ENCODE measurements at places on chromosomes 5 and 9. TPM values are rescaled to one million over a fixed set of nuclear protein-coding genes. Genes with fewer than 3 reads are reported as not detected.

Gene MED7
- total RNA-seq, result 24.2 TPM

Gene PCA3
- 1.2 TPM for total RNA-seq

Gene LIX1
- 5.4 TPM for total RNA-seq

Gene GFPT2
- 38.2 TPM for total RNA-seq

Gene FLT4
- total RNA-seq, result 8.1 TPM

Gene PPP2R2B
- total RNA-seq, result 64.4 TPM

Gene TMEM215
- 0.91 TPM for total RNA-seq

Gene ARID3C
- total RNA-seq, result 0.45 TPM

Gene HTR4
- 0.54 TPM for total RNA-seq

Gene NR5A1
- not detected for total RNA-seq

Gene BARHL1
- 19.3 TPM for total RNA-seq

Gene SLC36A2
- total RNA-seq, result not detected

All from cerebellum (tissue), 4 donors.